NCI-H2081 (cell line): ENCODE measurements at places on chromosomes 1 and 21.

DNA sequence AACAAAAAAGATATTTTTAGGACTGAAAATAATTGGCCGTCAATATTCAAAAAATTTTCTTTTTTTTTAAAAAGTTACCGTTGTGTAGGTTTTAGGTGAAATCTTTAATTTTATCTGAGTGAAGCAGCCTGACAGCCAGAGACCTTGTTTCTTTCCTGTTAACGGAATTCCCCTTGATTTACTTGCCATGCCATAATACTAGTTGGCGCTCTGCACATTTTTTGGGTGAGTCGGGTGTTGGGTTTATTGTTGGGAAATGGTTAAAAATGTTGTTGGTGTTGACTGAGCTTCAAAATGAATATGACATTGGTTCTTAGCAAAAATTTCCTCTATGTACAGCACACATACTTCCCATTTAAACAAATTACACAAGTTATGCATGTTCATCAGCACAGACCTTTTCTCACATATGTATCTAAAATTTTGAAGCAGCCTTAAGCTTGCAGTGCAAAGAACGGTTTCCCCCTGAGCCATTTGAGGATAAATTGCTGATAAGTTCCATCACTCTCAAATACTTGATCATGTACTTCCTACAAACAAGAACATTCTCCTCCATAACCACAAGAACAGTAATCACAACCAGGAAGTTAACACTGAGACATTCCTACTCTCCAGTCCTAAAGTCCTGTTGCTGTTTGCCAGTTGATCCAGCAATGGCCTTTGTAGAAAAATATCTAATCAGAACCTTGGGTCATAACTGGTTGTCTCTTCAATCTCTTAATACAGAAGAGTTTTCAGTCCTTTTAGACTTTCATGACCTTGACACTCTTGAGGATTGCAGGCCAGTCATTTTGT, 34.2 kb downstream of the CAMTA1 start:
- no peak for DNase-seq

DNA sequence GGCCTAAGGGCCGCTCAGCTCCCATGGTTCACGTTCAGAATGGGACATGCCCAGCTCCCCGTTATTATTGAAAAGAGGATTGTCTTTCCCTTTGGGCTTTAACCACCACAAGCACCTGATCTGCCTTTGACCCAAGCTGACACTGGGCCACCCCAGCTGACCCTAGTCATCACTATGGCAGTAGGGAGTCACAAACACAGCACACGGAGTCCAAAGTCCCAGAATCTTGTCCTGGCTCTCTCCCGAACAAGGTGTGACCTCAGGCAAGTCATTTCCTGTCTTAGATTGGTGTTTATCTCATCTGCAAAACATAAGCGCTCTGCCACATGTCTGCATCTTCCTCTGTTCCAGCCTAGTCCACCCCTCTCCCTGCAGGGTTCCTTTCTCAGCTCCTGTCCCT, 31.5 kb downstream of the IGFN1 start:
- DNase-seq: no peak

DNA sequence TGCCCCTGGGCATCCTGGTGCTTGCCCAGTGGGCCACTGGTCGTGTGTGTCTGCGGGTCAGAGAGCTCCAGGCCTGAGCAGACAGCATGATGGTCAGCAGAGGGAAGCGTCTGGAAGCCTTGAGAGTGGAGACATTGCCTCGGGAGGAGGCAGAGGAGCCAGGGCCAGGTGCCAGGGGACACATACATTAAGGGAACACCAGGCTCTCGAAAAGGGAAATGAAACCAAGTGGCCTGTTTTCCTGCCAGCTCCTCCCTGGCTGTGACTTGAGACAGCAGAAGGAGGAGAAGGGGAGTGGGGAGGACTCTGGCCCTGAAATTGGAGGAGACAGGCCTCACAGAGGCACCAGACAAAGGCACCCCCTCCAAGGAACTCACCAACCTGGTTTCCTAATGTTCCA, 62.4 kb upstream of the LRP8 start:
- no peak for DNase-seq

GRCh38 chr1:59230622-59231021, 66.3 kb upstream of the FGGY start:
- no peak for DNase-seq

DNA sequence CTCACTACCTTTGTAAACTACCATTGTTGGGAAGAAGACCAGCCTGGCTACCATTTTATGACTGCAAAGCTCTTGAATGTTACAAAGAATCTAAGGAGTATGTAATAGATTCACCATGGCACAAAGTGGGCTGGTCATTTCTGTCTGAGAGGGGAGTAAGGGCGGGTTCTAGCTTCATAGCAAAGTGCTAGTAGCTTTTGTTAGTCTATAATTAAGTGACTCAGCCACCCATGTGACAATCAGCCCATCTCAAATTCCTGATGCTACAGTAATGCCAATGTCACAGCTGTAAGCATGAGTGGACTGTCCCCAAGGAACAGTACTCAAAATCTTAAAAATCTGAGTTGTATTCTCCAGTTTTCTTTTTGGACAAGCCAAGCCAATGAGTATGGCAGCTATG, 15.4 kb upstream of the OTUD3 start:
- DNase-seq: peak; percentile 13
